Fibroblast of skin of abdomen (primary cell): ENCODE measurements at places on chromosomes 12 and 14.
A peak's percentile ranks its signal among the peaks of the same experiment; 100 is the strongest.

DNA sequence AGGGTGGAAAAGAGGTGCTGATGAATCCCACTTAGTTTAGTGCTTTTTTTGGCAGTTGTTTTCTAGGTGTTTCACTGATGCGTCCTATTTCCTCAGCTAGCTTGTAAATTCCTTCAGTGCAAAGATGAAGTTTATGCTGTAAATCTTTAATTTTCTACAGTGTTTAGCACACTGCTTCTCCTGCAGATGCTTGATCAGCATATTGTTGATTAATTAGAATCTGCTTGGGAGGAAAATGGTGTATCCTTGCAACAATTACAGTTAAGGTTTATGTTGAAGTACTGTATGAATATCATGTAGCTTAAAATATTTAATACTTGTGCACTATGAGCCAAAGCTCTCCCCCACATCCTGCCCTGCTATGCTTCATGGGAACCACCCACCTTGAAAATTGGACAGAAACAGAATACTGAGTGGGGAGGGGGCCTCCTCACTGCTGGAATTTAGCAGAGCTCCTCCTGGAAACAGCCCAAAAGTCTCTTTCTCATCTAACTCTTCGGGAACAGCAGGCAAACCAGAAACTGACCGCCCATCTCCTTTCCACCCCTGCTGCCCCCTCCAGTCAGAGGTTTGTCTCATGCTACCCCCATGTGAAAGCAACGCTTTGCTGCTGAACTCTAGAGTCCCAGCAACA is 20.3 kb upstream of the DHRS4 start:
- DNase-seq: no peak

GRCh38 chr12:89038831-89039512 is 313.3 kb downstream of the DUSP6 start:
- DNase-seq: no peak

- peak; percentile 77 for DNase-seq
These were observed 67.2 kb downstream of the PTPRR start for GRCh38 chr12:70853326-70853725.

- no peak for DNase-seq
These were observed 33.9 kb upstream of the LIMA1 start for GRCh38 chr12:50317203-50317602.

DNA sequence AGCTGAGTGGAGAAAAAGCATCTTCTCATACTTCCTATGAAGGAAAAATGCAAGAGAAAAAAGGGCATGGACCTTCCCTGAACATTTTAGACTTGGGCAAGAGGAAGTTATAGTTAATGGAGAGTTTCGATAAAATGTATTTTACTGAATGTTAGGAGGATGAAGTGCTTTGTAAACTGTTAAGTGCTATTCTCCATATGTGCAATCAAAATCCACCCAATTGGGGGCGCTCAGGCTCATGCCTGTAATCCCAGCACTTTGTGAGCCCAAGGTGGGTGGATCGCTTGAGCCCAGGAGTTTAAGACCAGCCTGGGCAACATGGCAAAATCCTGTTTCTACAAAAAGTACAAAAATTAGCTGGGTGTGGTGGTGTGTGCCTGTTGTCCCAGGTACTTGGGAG is 1.9 kb upstream of the CNPY2 start:
- no peak for DNase-seq

GRCh38 chr12:102902093-102902492 is 15.0 kb downstream of the PAH start:
- DNase-seq: no peak

DNA sequence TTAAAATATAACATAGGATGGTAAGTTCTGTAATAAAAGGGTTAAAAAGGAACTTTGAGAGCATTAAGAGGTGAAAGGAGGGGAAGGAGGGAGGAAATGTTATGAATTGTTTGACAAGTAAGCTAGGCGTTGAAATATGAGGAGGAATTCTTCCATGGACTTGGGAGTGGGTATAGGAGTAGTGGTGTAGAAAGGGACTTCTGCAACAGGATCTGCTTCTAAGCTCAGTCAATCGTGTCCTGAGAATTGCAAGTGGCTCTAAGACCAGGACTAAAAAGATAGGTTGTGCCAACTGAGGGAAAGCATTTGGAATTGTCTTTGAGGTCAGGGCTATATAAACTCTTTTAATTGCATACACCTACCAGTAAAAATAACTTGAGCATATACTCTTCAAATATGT is 74.1 kb upstream of the SLC38A2 start:
- DNase-seq: no peak

DNA sequence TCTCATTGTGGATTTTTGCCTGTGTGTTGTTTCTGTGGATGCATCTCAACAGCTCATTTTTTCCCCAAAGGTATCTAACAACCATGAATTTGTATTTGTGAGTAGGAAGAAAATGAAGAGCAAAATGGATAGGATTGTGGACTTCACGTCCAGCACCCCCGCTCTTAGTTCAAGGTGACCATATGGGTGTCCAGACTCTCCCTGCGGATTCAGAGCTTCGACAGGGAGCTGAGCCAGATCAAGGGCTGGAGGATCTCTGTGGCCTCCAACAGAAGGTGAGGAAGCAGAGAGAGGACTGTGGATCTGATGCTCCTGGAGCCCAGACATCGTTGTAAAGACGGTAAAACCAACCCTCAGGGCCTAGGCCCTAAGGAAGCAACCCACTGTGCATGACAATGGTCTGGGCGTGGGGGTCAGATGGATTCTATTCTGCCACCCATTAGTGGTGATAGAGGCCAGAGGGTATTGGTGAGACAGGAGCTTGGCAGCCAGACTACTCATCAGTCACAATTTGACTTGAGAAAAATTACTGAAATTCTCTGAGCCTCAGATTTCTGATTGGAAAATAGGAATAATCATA is 659.7 kb upstream of the TMEM132C start:
- DNase-seq: no peak

GRCh38 chr12:94401326-94401725 is 58.3 kb downstream of the CEP83 start:
- DNase-seq: peak; percentile 21
